ENCODE measurements at places on chromosomes 11 and 22.

- peak; percentile 52 for DNase-seq
Observed at GRCh38 chr11:35919244-35919643, 24.6 kb upstream of the LDLRAD3 start.

GRCh38 chr22:46373921-46374662, 38.6 kb downstream of the TRMU start:
- no peak for DNase-seq

DNA sequence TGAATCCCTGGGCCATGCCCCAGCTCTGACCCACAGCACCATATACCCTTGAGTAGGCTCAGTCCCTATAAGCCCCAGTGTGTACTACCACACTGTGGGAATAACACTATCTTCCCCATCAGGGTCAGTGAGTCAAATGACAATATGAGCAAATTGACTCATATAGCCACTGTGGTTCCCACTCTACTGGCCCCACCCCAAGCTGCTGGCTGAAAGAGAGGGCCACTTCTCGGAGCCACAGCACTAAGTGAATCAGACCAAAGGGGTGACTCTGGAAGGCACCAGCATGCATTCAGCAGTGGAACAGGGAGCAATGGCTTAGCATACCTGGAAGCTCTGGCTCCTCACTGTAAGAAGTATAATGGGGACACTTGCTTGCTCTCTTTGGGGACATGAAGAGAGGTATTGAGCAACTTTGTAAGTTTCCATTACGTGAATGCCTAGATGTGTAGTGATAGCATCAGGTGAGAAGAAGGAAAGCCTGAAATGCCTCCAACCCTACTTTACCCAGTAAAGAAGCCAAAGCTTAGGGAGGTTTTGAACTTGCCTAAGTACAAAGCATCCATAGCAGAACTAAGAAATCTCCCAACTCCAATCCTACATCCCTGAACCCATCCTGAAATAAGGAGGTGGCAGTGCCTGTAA, 13.5 kb downstream of the CD59 start:
- DNase-seq: no peak

DNA sequence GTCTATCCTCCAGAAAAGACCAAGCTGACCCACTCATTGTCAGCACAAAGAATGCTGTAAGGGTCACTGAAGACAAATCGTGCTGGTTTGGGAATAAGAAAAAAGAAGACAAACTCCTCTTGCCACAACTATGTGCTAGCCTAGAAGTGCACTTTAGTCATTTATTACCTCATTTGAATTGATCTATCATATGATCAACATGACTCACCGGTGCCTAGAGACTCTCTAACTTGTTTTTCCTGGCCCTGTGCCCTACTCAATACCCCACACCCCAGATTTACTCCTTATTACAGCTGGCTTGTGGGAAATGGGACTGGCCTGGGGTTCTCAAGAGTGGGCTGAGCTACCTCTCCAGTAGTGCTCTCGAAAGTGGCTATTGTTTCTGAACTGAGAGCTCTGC, 35.9 kb upstream of the HORMAD2 start:
- DNase-seq: no peak

DNA sequence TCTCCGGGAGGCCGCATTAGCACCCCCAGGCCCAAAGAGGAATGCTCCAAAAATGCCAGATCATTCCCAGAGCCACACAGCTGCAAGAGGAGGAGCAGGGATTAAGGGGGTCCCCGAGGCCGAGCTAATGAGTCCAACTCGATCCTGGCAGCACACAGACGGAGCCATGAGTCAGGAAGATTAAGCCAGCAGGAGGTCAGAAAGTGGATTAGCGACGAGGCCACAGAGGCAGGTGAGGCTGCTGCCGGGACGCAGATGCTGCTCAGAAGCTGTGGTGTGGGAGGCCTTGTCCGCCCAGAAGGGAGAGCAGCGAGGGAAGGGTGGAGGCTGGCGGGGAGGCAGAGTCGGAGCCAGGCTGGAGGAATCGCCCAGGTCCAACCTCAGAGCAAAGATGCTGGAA, 120.5 kb downstream of the SHANK2 start:
- peak; percentile 82 for DNase-seq

GRCh38 chr11:70556884-70557741, 158.8 kb downstream of the CTTN start:
- no peak for DNase-seq

- no peak for DNase-seq
Observed at GRCh38 chr22:28021116-28021997, 102.3 kb upstream of the PITPNB start.

- no peak for DNase-seq
Observed at GRCh38 chr11:119615003-119615881, 113.8 kb downstream of the NECTIN1 start.

- DNase-seq: no peak
Observed at GRCh38 chr11:6931146-6931713, 5.0 kb downstream of the ZNF215 start.

- DNase-seq: no peak
Observed at GRCh38 chr11:59216641-59217564, 4.2 kb upstream of the MPEG1 start.

DNA sequence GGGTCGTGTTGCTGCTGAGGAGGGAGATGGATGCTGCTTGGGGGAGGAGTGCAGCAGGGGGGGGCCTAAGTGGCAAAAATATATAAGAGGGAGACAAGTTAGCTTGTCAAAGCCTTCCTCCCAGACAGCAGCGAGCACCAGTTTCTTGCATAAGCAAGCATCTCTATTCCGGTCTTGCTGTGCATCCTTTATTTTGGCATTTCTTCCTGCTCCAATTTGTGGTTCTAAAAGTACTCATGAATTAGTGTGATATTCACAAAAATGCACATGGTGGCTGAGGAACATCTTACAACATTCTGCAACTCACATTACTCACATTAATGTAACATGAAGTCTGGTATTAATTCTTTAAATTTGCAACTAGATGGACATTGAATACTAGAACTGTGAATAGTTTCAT, 32.1 kb downstream of the GDPD5 start:
- DNase-seq: no peak

DNA sequence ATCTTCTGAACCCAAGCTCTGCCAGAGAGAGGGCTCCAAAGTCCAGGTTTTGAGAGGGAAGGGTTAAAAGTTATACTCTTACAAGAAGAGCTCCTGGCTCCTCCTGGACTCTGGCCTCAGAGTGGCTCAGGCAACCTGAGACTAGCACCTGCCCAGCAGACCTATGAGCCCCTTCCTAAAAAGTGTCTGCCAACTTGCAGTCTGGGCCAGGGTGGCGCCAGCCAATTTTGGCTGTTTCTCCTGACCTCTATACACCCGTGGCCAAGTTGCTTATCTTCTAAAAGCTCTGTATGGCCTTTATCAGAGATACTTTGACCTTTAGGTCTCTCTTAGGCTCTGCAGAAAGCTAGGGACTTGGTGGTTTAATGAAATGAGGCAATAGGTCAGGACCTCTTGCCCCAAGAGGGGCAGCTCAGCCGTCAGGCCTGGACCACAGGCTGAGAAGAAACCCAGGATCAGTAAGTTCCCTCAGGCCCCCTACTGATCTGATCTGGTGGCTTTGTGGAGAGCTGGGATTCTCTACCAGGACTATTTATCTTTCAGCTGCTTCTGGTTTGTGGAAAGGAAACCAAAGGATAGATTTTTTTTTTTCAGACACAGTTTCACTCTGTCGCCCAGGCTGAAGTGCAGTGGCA, 10.3 kb upstream of the UCP3 start:
- DNase-seq: no peak

DNA sequence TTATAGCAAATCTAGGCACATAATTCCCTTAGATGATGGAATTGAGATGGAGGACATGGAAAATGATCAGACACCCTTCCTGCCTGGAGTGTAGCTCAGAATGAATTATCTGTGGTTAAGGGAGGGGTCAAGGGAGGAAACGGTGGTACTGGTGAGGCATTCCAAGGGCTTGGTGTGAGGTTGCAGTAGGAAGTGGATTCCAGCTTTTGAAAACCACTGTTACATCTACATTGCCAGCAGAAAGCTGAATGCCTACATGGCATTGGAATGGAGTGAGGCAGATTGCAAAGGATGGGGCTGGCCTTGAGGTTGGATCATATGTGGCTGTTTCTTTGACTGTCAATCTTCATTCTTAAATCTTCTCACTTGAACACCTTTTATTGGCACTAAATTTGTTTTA, 684.4 kb downstream of the NTM start:
- no peak for DNase-seq

DNA sequence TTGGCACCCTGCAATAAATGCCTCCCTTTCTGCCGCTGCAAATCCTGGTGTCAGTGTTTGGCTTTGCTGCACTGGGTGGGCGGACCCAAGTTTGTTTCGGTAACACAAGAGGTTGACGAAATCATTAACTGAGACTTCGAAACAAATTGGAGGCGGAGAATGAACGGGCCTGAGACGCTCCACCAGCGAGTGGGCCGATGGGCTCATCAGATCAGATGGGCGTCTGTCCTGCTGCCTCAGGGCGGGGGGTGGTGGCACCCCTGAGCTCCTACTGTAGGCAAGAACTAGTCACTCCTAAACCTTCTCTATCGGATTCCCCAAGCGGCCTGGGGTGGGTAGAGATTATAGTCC, 918 bp upstream of the CAPN5 start:
- DNase-seq: no peak

DNA sequence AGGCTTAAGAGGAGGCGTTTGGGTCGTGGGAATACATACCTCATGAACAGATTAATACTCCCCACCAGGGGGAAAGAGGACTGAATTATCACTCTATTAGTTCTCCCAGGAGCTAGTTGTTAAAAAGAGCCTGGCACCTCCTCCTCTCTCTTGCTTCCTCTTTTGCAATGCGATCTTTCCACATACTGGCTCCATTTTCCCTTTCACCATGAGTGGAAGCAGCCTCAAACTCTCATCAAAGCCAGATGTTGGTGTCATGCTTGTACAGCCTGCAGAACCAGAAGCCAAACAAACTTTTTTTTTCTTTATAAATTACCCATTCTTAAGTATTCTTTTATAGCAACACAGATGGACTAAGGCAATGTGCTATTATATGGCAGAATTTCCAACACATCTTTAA, 258.5 kb downstream of the FAM76B start:
- no peak for DNase-seq

- no peak for DNase-seq
Observed at GRCh38 chr11:29022676-29023075, 914.5 kb downstream of the METTL15 start.

- no peak for DNase-seq
Observed at GRCh38 chr11:98561877-98562395, 458.8 kb upstream of the CNTN5 start.

- DNase-seq: peak; percentile 77
Observed at GRCh38 chr22:26835929-26836528, 178.6 kb downstream of the MIAT start.

GRCh38 chr22:30291058-30291892, 2.0 kb upstream of the CASTOR1 start:
- DNase-seq: no peak

DNA sequence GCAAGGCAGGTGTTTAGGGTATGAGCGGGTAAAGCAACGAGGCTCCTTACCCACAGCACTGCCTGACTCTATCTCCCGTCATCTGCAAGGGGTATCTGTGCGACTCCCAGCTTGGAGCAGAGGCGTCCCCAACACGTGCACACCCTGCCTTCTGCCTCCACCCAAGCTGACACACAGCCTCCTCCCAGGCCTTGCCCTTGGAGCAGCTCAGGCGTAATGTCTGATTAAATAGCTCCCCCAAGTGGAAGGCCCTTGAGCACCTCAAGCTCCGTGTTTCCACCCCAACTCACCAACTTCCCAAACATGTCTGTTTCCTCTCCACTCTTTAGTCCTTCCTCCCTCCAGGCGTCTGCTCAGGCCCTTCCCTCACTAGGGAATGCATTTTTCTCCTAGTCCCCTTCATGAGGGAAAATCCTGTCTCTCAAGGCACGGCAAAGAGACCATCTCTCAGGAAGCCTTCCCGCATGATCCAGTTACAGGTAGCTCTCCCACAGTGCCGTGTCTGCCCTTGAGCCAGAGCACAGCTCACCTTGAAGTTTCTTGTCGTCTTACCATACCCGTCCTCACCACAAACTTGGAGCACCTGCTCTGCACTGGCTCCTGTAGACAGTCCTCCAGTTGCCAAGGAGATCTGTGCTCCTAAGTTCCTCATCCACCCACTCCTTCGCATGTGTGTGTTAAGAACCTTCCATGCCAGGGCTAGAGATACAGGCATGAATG, 15.8 kb downstream of the CYB5R2 start:
- DNase-seq: peak; percentile 67

GRCh38 chr11:60848714-60849151, 6.8 kb downstream of the CCDC86 start:
- DNase-seq: no peak

- DNase-seq: no peak
Observed at GRCh38 chr11:267491-267994, 10.7 kb upstream of the NLRP6 start.

GRCh38 chr11:110491577-110492320, 62.0 kb downstream of the FDX1 start:
- no peak for DNase-seq

GRCh38 chr11:43493431-43493830, 134.7 kb downstream of the TTC17 start:
- no peak for DNase-seq
